ENCODE measurements at places on chromosomes 13 and 19.

DNA sequence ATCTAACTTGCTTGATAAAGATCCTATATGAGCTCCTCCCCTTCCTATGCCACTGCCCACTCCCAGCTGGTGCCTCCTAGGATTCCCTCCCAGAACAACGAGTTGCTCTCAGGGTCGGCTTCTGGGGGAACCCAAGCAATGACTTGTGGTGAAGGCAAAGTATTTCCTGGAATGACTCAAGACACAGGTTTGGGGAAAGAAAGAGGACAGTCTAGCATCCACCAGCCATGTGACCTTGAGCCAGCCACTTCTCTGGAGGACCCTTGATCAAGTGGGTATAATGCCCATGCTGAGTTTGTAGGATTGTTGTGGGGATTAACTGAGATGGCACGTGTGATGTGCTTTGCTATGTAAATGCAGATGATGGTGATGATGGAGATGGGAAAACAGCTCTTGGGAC, 33.0 kb downstream of the MBD3L2B start:
- DNase-seq, result no peak

DNA sequence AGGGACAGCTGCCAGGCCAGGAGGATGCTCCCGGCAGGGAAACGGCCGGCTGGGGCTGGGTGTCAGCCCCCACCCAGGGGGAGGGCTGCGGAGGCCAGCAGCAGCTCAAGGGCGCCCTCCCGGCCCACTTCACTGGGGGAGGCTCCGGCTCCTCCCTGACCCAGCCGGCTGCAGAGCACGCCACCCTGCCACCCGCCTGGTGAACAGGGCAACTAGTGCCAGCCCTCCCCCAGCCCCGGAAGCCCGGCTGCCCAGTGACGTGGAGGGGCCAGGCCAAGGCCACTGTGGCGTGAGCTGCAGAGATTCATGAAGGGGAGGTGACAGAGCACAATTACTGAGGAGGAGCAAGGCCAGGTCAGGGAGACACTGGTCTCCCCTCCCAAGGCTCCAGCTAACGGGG, 14.7 kb downstream of the REXO1 start:
- no peak for DNase-seq

GRCh38 chr13:47796816-47797215, 204.3 kb downstream of the SUCLA2 start:
- no peak for DNase-seq

DNA sequence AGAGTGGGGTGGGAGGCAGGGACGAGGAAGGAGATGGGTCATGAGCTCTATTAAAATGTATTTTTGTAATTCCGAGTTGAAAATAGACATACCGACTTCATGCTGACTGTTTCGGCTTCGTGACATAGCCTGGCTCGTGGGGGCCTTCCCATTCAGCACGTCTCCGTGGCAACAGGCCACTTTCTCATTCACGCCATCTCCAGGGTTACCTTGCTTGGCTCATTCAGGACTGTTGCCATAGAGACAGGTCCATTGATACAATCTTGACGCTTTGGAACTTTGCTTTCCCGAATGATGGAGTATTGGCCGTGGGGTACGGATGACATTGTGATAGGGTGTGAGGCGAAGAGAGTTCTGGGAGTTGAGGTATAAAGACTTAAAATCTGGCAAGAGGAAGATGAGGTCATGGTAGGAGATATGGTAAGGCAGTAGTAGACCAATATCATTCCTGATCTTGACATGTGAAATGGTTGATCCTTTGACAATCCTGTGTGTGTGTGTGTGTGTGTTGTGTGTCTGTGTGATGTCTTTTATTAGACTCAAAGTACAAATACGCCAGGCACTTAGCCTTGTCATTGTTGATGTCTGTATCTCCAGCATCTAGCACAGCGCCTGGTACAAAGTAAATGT, 97.3 kb downstream of the CACNA1A start:
- no peak for DNase-seq

GRCh38 chr13:99218969-99219368, 18.3 kb downstream of the UBAC2 start:
- DNase-seq, result no peak

DNA sequence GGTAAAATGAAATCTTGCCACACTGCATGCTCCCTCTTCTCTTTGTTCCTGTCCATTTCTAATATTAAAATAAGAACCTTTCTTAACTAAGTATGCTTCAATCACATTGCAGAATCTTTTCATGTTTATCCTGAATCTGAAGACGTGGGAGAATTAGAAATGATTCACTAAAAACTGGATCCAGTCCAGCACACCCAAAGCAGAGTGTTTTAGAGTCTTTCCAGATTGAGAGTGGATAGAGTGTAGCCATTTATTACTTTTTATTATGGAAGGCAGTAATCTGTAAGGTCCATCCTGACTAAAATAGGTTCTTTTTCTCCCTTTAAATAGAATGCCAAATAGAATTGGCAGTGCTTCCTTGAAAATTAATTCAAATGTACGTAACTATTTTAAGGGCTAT, 453.5 kb downstream of the TDRD3 start:
- no peak for DNase-seq

- no peak for DNase-seq
Observed at GRCh38 chr13:74904556-74904955, 577.4 kb downstream of the TBC1D4 start.

GRCh38 chr19:343451-343931, 1.1 kb downstream of the MIER2 start:
- DNase-seq, result no peak

GRCh38 chr13:48773531-48774275, 120.0 kb downstream of the CYSLTR2 start:
- no peak for DNase-seq

- DNase-seq, result no peak
Observed at GRCh38 chr13:75145927-75146326, 336.0 kb downstream of the TBC1D4 start.

DNA sequence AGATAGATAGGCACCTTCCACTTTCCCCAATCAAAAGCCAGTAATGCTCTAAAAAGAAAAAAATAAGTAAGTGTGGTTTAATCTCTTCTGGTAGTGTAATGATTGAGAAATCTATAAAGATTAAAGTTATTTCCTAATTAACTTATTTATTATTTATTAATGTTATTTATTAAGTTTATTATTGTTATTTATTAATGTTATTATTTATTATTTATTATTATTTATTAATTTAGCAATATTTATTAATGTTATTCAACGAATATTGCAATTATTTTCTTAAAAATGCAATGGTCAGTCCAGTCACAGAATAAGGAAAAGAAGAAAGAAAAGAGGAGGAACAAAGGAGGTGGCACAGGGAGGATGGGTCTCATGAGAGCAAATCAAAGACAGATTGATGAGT, 100.7 kb downstream of the FREM2 start:
- no peak for DNase-seq

DNA sequence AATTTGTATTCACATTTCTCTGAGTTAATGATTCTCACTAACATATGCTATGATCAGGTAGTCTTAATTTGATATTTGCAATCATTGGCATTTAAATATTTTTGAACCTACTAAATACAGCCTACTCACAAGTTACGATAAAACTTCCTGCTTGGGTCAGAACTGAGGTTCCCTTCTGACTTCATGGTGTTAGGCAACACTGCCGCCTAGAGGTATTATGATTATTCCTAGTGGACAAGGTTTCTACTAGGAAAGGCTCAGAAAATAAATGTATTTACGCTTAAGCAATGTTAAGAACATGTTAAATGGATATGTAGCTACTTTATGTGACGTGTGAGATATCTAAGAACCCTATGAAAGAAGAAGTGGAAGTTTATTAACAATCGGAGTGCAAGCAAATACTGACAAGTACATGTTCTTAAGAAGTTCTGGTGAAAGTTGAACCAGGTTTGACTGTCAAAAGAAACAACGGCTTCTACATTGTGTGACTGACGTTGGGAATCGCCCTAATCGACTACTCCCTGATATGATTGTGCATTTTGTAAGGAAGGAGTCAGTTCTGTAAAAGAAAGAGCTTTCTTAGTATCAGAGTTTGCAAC, 1395.8 kb downstream of the SLITRK5 start:
- DNase-seq, result no peak

DNA sequence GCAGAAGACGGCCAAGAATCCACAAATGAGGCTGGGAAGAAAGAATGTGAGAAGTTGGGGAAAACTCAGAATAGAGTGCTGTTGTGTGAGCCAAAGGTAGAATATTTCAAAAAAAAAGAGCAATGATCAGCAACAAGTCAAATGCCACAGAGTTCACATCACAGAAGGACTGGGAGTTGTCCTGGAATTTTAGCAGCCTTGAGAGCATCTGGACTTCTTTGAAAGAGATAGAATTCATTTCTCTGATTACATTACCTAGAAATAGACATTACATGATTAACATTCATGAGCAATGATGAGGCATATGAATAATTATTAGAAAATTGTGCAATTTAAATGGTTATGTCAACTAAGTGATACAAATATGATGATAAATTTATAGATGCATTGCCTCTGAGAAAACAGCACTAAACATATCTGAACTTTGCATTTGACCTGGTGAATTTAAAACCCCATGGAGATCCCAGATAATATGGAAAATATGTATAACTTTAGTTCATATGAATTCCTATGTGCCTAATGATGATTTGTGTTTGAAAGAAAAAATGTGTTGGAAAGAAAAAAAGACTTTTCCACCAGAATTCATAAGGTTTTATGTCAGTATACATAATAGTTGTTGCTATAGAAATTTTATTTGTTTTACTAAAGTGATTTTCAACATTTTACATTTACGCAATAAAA, 186.2 kb downstream of the POSTN start:
- DNase-seq, result no peak

GRCh38 chr19:30271816-30272215, 100.4 kb upstream of the ZNF536 start:
- no peak for DNase-seq

DNA sequence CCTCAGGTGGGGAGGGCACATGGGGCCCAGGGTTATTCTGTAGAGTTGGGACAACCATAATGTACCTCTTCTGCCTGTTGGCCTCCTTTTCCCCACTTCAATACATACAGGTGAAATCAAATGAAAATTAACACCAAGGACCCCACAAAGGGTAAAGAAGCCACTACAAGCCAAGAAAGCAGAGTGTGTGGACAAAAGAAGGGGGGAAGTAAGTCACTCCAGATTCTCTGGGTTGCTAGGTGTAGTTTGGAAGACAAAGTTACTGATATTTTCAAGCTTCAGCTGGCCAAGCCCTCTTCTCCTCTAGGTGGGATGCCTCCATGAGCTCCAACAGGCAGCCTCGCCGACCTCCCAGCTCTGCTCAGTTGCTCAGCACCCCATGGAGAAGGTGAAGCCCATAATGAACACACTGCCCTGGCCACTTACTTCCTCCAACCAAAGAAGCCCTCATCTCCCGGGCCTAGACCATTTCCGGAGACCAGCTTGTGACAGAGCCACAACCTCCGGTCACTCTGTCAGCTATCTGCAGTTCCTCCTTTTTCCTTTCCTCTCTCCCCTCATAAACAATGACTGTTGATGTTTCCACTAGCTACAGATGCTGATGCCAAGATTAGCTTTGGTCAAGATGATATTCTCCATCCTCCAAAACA, 66.8 kb upstream of the MED4 start:
- no peak for DNase-seq

DNA sequence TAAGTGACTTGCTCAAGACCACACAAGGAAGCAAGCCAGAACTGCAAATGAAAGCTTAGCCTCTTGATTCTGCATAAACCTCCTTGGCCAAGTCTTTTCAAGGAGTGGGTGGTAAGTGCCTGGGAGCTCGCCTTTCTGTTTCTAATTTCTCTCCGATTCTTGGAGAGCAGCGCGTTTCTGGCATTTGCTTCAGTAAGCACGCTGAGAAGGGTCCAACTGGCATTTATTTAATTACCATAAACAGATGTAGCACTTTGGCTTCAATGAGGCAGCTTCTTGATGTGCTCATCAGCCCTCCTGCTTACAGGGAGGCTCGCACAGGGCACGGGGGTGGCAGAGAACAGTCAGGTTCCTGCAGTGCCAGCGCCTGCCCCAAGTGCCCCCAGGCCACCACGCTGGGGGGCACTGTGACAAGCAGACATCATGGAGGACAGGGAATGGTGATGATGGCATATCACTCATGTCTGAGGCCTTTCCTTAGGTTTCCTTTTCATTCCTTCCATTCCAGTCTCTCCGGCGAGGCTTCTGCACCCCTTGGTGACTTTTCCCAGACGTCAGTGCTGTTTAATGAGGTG, 13.3 kb downstream of the SIAH3 start:
- no peak for DNase-seq

DNA sequence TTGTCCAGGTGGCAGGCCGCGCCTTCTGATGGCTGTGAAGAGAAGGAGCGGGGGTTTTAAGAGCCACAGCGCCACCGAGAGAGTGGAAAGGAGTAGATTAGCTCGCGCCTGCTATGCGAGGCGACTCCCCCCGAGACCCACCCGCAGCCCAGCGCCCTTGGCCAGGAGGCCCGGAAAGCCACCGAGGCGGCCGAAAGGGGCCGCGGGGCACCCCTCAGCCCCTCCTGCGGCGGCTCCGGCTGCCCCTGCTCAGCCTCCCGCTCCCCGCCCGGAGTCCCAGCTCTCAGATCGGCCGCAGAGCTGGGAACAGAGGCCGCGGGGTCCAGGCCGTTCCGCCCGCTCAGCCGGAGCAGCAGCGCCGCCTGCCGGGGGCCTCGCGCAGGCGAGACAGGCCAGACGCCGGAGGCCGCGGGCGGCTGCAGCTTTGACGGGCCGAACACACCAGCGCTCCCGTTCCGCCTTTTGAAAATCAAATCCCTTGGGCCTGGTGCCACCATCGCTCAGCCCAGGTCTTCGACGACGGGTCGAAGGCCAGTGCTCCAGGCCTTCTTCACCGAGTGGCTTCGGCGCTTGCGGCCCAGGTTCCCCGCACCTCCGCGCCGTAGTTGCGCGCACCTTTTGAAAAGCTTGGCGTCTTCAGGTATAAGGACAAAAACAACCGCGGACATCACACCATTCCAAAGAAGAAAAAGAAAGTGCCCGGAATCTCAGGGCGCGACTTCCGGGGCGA, 15.3 kb downstream of the CDX2 start:
- DNase-seq, result peak; percentile 74

GRCh38 chr19:33849551-33850147, 53.0 kb downstream of the KCTD15 start:
- DNase-seq, result no peak

- DNase-seq, result no peak
Observed at GRCh38 chr13:94028650-94029049, 450.8 kb downstream of the DCT start.

GRCh38 chr13:51419001-51419636, 33.7 kb downstream of the INTS6 start:
- DNase-seq, result no peak
